Central memory CD8-positive, alpha-beta T cell (primary cell): ENCODE measurements at places on chromosomes 7 and 10.
A peak's percentile ranks its signal among the peaks of the same experiment; 100 is the strongest.

GRCh38 chr10:26269754-26270153 is 53.2 kb downstream of the GAD2 start:
- H3K4me1 ChIP-seq = no peaks in the 10 kb centered on the region
- no peaks in the 10 kb centered on the region for H3K36me3 ChIP-seq
- H3K27ac ChIP-seq = no peak overlapping the region
- H3K4me3 ChIP-seq = no peak overlapping the region
- peaks cover 42% of the 10 kb centered on the region for H3K27me3 ChIP-seq
- no peak for DNase-seq

DNA sequence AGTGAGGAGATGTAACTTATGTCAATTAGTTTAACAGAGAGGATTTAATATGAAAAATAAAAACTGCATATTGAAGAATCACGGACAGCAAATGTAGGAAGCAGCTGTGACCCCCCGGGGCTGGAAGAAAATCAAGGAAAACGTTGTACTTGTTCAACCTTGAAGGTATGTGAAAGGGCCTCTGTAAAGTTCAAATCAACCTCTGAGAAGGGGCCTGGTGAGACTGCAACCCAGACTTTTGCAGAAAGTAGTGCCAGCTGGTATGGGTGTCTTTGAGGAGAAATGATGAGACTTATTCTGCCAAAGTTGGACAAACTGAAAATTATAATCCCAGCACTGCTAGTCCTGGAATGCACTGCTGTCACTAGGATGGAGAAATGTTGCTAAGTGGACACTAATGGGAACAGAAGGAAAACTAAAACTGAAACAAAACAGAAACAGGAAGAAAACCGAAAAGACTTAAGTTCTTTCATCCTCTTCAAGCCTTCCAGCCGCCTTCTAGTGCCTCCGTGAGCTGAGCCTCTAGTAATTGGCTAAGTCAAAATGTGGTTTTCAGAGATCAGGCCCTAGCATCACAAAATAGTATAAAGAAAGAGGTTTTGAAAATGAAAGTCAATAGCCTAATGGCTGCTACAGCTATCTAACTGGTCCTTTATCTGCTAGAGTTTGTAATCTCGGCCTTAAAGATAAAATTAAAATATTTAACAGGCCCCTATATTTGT is 253.7 kb upstream of the SORCS1 start:
- H3K27me3 ChIP-seq = no peaks in the 10 kb centered on the region
- no peaks in the 10 kb centered on the region for H3K4me1 ChIP-seq
- no peak for DNase-seq
- H3K4me3 ChIP-seq = no peak overlapping the region

DNA sequence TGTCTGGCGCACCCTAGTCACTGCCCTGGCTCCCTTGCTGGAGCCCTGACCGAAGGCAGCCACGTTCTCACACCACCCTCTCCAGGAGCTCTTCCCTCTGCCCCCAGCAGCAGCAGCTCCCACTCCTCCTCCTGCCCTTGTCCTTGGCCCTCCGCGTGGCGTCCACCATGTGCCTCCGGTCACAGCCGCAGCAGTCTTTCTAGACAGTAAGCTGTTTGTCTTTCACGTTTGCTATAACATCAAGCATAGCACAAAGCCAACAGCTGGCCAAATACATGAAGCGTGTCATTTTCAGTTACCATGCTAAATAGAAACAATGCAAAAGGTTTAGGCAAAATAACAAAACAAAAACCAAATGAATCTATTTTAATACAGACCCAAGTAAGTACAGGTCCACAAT is 3.3 kb downstream of the PITRM1 start:
- no peak overlapping the region for H3K4me3 ChIP-seq
- H3K27me3 ChIP-seq = no peaks in the 10 kb centered on the region
- H3K27ac ChIP-seq = no peak overlapping the region

DNA sequence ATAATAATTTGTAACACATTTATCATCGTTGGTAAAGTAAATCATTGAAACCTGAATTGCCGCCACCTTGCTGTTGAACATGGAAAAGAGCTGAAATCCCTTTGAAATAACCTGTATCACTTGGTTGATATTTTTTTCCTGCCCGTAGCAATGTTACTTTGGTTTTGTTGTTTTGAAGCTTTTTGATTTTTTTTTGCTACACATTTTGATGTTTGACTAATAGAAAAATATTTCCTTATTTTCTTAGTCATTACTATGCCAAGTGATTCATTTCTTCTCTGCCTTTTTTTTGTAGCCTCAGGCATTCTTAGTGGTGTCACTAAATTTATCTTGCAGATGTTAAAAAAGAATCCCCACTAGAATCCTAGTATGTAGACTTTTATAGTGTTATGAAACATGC is 235.1 kb upstream of the MEOX2 start:
- no peak overlapping the region for H3K4me3 ChIP-seq
- no peaks in the 10 kb centered on the region for H3K36me3 ChIP-seq
- no peaks in the 10 kb centered on the region for H3K4me1 ChIP-seq
- no peak for DNase-seq
- no peaks in the 10 kb centered on the region for H3K27me3 ChIP-seq

DNA sequence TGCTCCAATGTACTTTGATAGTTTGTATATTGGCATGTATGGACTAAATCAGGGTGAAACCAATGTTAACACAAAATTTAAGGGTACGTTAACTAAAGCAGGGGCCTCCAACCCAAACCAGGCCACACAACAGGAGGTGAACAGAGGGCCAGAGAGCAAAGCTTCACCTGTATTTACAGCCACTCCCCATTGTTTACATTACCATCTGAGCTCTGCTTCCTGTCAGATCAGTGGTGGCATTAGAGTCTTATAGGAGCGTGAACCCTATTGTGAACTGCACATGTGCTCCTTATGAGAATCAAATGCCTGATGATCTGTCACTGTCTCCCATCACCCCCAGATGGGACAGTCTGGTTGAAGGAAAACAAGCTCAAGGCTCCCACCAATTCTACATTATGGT is 62.0 kb upstream of the SCIN start:
- H3K36me3 ChIP-seq = no peaks in the 10 kb centered on the region
- DNase-seq = no peak
- H3K27me3 ChIP-seq = peaks cover 11% of the 10 kb centered on the region
- no peaks in the 10 kb centered on the region for H3K4me1 ChIP-seq

DNA sequence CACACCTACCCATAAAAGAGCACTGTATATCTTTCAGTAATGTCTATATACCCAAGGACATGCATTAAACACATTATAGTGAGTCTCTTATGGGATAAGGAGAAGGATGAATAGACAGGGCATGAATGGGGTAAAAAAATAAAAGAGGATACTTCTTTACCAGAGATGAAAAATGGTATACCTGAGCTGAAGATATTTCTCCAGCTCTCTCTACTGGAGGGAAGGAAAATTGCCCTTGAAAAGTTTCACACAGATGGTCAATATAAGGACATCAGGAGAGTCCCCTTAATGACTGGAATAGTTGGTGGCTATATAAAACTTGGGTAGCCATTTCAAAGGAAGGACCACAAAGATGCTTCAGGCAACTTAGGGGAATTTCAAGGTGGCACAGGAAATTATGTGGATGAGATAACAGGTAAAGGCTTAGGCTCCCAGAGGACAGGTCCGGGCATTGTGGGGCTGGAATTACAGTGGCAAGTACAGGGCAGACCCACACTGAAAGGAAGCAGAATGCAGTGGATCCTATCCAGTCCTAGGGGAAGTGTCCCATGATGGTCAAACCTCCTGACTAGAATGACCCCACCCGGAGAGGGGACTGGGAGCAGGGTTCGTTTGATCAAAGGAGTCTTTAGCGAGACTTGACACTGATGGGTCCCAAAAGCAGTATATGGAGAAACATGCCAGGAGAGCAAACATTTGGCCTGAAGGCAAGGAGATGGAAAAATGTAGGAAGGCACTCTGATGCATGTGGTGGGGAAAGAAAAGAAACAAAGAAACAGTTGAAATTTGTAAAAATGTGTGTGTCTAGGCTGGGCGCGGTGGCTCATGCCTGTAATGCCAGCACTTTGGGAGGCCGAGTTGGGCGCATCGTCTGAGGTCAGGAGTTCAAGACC is 35.6 kb downstream of the PLAU start:
- no peaks in the 10 kb centered on the region for H3K27me3 ChIP-seq
- H3K4me3 ChIP-seq = no peak overlapping the region
- no peaks in the 10 kb centered on the region for H3K36me3 ChIP-seq
- H3K27ac ChIP-seq = no peak overlapping the region
- H3K4me1 ChIP-seq = peaks cover 5% of the 10 kb centered on the region

- no peak for DNase-seq
- H3K4me1 ChIP-seq = peaks cover 8% of the 10 kb centered on the region
- no peaks in the 10 kb centered on the region for H3K36me3 ChIP-seq
- H3K27me3 ChIP-seq = no peaks in the 10 kb centered on the region
- no peak overlapping the region for H3K4me3 ChIP-seq
Observed at GRCh38 chr7:16084370-16084769, 337.0 kb downstream of the CRPPA start.

DNA sequence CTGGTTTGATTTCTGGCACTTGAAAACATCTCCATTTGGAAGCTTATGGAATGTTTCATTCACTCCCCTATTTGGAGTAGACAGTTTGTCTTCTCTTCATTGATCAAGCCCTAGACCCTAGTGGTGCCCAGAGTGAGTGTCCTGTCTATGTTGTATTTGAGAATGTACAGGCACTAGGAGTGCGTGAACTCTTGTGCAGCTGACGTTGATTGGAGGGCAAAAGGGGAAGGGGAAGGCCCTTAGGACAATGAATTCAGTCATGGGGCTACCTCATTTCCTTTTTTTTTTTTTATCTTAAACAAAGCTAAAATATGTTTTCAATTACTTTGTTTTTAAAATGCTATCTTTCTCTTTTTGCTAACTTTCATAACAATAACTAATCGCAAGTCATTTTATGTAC is 66.5 kb downstream of the ADD3 start:
- H3K36me3 ChIP-seq = peaks cover 8% of the 10 kb centered on the region
- H3K27me3 ChIP-seq = no peaks in the 10 kb centered on the region
- H3K4me3 ChIP-seq = peak overlapping the region; percentile 29
- peaks cover 89% of the 10 kb centered on the region for H3K4me1 ChIP-seq
- no peak for DNase-seq
